ENCODE measurements at places on chromosomes 5 and 9. TPM values are rescaled to one million over a fixed set of nuclear protein-coding genes. Genes with fewer than 3 reads are reported as not detected.

DNA sequence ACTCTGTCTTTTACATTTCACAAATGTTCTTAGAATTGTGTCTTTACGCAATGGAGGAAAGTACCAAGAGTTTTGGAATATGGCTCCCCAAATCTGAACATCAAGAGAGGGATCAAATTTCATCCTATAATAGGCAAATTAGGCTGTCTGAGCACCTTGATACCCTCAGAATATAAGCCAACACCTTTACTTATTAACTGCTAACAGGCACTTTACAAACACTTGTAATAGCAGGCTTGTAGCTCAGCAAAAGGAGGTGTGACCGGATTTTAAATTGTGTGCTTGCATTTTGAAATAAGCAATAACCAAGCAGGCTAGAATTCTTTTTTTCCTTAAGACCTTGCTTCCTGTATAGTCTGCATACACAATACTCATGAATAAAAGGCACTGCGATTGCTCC lies 92.0 kb downstream of the ATP10B start:
- DNase-seq = no peak

GRCh38 chr5:175742290-175742994 lies 84.6 kb downstream of the HRH2 start:
- DNase-seq = no peak

DNA sequence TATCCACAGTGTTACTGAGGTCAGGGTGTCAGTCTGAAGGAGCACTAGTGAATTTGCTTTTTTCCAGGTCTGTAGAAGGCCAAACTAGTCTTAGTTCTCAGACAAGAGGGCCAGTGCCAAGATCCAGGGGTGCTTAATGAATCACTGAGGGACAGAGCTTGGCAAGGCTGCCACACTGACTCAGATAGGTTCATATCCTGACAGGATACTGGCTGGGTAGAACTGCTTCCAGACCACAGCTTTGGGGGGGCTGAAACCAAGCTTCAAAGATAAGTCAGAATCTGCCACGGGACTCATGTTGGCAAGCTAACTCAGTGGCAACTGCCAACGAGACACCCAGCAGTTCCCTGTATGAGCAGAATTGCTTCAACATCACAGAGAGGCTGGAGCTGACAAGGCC lies 1125.4 kb downstream of the EFNA5 start:
- DNase-seq = no peak

GRCh38 chr5:180098526-180098925 lies 27.0 kb upstream of the RNF130 start:
- no peak for DNase-seq

- DNase-seq = no peak
These were observed 42.1 kb downstream of the UBQLN1 start for GRCh38 chr9:83665580-83666200.

DNA sequence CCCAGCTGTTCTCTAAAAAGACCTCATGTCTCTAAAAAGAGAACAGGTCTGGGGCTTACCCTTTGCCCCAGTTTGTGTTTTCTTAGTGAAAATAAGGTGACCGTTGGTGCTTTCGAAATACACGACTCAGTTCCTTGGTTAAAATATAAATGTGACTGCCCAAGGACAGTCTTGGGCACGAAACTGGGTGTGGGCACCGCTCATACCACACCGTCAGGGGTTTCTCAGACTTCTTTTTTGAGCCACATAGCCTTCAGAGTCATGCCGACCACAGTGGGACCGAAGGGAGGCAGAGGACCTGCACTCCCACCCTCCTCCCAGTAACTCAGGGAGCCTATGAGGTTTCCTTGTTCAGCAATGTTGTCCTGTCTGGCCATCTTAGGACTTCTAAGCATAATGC lies 6.5 kb downstream of the SNX18 start:
- no peak for DNase-seq

GRCh38 chr5:81835814-81836367 lies 85.0 kb upstream of the SSBP2 start:
- DNase-seq = peak; percentile 40

DNA sequence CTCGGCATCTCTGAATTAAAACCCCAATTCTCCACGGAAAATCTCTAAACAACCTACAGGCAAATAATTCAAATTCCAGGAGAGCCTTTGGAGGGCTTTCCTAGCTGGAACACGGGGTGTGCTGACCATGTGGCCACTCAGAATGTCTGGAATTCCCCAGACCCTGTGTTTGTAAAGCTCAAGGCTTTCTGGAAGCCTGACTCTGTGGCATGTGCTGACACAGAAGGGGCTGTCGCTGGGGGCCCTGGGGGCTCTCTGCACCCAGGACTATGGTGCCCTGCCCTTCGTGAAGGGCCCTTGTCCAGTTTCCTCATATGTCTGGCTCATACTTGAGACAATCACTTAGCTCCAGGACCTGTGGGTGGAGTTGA lies 29.0 kb upstream of the BOD1 start:
- peak; percentile 60 for DNase-seq

DNA sequence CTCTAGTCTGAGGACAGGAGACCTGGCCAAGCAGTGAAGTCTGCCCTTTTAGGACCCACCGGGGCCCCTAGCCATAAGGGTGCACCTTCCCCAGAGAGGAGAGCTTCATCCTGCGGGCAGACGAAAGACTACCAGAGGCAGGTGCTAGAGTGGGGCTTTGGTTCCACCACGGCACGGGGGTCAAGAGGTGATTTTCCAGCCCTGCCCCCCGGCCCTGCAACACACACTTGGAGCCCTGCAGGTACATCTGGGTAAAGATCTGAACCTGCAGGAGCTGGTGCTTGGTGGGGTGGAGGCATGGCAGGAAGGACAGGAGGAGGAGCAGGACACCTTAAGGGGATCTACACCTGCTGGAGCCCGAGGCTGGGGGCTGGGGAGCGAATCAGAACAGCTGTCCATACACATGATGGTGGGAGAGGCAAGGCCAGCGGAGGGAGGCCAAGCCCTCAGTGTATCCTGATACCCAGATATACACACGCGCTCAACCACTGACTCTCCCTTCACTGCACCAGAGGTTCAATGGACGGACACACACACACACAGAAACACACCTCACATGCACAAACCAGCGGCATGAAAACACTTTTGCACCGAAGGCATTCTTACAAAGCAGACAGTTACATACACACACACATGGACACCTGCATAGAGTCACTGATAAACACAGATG lies 98.4 kb upstream of the MVB12B start:
- DNase-seq = no peak

- no peak for DNase-seq
These were observed 9.3 kb upstream of the ARAP3 start for GRCh38 chr5:141691286-141691866.

- DNase-seq = no peak
These were observed 572.5 kb upstream of the ARRDC3 start for GRCh38 chr5:91955610-91956009.

DNA sequence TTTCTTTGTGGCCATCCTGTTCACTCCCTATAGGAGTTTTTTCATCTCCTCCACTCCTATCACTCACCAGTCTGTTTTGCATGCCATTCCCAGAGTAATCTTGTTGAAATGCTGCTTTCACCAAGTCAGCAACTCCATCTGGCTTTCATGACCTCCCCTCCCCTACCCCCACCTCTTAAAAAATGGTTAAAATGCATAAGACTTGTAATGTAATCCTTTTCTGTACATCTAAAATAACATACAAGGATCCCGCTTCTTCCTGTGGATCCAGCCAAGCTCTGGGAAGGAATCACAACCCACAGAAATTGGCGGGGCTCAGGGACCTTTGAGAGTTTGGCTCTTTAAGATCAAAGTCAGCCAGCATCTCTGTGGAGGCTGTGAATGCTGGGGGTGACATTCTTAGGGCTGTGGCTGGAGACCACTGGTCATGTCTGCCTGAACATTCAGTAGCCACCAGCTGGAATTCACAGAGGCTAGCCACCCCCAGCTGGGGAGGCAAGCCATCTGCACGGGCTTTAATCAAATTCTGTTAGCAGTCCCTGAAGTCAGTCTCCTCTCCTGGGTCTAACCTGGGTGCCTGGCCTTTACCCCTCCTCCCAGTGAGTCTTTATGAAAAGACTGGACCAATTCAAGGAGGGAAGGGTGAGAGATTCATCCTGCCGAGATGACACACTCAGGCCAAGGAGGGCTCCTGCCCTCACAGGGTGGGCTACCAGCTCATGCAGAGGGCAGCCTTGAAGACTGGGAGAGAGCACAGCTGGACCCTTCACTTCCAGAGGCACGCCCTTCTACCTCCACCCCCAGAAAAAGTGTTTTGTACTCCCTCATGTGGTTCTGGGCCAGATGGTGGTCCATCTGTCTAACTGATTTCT lies 132.9 kb downstream of the LIFR start:
- DNase-seq = no peak

DNA sequence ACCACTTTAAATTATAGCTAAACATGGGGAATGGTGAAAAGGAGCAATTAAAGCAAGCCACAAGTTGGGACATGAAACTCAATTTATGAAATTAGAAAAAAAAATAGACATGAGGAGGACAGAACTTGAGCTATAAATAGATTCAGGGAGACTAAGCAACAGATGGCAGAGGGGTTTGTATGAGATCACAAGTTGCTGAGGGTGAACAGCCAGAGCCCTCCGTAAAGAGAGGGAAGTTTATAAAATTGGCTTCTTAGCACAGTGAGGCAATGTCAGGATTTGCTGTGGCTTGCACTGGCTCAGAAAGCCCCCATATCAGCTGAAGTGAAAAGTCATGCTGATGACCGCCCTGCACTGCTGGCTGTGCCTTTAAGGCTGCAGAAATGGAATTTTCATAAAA lies 443.4 kb upstream of the CD180 start:
- DNase-seq = no peak

- DNase-seq = no peak
These were observed 127.4 kb upstream of the ADRA1B start for GRCh38 chr5:159788835-159789331.

DNA sequence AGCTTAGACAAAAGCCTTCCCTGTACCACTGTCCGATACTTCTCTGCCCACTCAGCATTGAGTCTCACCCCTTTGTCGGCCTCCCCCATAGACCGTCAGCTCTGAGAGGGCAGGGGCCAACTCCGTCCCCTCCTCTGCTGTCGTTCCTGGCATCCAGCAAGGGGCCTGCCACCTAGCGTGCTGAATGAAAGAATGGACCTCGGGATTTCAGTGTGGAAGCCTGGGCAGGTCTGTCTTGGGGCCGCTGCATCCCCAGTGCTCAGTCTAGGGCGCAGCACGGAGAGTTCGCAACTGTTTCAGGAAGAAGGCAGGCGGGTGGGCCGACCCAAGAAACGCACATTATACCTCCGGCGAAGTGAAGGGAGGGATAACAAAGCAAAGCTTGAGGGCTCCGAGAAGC lies 1.5 kb upstream of the TOR1B start:
- no peak for DNase-seq

- DNase-seq = no peak
These were observed 2.3 kb downstream of the NTRK2 start for GRCh38 chr9:84671586-84672521.

The GRAMD2B gene
- 26.6 TPM for total RNA-seq

The NFX1 gene
- total RNA-seq = 15.6 TPM

The B4GALT7 gene
- total RNA-seq = 31.5 TPM

The TTC33 gene
- total RNA-seq = 7.6 TPM
